ENCODE measurements at places on chromosomes 5 and 9.

- no peak for DNase-seq
These were observed 200.5 kb upstream of the KLF9 start for GRCh38 chr9:70614786-70615463.

DNA sequence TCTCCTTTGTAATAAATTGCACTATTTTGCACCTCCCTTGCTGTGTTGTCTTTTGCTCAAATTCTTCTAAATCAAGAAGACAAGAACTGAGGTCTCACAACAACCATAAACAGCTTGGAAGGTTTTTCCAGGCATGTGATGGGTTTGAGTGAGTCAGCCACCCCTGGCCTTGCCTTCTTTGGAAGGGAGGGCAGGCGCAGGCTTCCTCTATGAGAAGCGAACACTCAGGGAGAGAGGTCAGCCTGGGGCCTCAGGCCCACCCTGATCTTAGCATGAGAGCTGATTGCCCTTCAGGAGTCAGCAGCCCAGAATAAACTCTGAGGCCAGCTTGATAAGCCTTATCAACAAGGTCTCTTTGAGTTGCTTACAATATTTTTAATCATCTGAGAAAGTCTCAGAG, 31.6 kb downstream of the S1PR3 start:
- no peak for DNase-seq

DNA sequence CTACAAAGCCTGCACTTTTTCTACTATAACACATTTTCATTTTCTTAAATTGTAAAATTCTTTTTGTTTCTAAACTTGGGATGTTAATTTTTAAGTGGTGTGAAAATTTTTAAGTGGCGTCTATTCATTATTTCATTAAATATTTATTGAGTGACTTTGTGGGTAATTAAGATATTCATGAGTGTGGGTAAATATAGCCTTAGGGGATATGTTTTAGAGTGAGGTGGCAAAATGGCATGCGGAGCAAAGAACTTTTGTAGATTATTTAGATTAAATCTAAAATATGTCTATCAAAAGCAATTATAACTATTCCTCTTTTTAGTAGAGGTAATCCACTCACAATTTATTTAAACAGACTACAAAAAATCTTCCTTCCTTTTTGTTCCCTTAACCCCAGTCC, 188.4 kb downstream of the PCSK1 start:
- no peak for DNase-seq

DNA sequence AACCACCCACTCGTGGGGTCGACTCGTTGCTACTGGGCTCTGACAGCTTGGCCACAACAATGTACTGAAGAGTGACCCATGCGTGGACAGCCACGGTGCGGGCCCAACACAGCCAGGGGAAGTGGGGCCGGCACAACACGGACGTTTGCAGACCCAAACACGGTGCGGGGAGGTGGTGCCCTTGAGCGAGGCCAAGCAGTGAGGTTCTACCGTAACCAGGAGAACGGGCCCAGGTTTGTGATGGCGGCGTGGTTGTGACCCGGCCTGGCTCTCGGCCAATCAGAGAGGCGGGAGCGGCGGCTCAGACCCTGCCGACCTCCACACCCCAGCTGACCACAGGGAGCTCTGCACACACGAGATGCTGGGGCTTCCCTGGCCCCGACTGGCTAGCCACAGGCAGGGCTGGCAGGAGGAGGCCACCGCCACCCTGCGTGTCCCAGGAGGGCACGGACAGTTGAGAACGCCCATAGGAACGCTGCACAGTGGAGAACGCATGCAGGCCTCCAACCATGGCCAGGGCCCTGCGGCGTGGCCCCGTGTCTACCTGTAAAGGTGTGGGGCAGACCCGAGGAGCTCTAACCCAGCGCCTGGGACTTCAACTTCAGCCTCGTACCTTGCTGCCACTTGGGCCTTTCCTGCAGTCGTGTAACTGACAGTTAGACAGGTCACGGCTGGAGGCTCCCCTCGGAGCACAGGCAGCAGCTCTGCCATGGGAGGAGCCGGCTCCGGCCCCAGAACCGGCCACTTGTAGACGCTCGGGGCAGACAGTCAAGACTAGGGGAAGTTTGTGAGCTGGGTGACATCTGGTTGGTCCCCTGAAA, 13.7 kb downstream of the BRD3 start:
- DNase-seq: peak; percentile 1

- DNase-seq: no peak
These were observed 48.7 kb downstream of the EXD3 start for GRCh38 chr9:137374131-137374845.

GRCh38 chr9:72119853-72120252, 29.4 kb upstream of the GDA start:
- no peak for DNase-seq

DNA sequence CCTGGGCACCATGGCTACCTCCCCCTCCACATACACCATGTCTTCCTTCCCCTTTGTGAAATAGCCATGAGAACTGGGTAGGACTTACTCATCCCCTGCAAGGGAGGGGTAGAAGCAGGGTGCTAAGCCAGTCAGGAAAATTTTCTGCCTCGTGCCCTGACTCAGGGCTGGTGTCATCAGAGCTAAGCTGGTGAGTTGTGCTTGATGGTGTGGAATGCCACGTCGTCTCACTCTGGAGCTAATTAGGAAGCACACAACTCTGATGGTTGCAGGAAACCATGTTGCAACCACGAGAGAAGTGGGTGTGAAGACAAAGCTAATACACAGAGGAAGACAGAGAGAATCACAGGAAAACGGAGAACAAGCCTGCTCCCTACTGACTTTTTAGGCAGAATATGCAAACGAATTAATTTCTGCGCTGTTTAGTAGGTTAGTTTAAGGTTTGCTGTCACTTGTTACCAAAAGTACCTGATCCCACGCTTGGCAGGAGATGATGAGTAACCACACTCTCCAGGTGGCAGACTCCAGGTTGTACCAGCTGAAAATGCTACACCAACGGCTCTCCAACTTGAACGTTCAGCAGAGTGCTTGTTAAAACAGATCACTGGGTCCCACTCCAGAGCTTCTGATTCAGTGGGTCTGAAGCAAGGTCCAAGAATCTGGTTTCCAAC, 54.5 kb downstream of the STK10 start:
- peak; percentile 65 for DNase-seq

GRCh38 chr9:117936185-117937130, 232.3 kb downstream of the TLR4 start:
- DNase-seq: no peak

GRCh38 chr5:160542281-160542680, 120.6 kb downstream of the PTTG1 start:
- DNase-seq: no peak

DNA sequence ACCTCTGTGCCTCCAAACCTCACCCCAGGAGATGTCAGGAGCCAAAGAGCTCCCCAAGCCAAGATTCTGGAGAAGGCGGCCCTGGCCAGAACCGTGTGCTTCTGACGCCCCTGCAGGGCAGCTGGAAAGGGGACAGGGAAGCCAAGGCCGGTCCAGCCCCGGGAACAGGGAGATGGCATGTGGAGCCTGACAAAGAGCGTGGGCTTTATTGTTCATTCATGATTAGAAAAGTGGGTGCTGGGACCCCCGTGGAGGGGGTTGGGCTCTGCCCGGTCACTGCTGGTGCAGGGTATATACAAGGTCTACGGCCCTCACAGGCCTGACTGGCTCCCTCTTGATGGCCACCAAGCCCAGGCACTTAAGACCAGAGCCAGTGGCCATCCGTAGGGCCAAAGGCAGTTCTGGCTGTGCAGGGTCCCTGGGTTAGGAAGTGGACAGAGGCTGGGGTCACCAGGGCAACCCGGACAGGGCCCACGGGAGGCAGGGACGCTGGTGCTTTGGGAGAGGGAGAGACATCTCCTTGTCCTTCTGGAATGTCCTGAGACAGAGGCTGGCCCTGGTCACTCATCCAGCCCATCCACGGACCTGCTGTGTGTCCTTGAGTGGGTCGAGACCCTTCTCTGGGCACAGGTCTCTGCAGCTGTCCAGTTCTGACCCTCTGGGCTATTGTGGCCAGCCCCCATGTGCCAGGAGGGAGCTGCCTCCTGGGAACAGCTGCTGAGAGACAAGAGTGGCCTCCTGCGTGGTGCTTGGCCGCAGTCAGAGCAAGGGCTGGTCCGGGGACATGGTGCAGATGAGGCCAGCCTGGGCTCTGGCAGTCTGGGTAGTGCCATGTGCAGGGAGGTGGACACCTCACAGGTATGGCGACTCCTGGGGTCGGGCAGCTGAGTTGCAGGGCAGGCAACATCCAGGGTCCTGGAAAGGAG, 12.5 kb downstream of the NINJ1 start:
- DNase-seq: no peak

DNA sequence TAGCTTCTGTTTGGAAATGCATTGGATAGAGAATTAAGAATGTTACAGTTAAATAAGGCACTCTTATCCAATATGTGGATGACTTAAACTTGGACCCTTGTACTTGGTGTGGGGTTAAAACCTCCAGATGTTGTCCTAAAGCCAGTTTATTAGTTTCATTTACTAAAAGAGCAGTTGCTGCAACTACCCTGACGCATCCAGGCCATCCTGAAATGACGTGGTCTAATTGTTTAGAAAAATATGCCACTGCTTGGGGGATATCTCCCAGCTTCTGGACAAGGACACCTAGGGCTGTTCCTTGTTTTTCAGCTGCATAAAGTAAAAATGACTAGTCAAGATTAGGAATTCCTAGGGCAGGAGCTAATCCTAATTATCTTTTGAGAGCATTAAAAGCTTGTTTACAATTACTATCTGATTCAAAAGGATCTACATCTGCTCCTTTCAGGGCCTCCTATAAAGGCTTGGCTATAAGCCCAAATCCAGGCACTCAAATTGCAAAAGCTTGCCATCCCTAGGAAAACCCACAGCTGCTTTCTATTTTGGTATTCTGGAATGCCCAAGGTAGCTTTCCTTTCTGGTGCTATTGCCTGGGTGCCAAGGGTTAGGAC, 45.7 kb upstream of the SLCO4C1 start:
- DNase-seq: no peak

- no peak for DNase-seq
These were observed 109.9 kb upstream of the CPEB4 start for GRCh38 chr5:173778152-173778782.

DNA sequence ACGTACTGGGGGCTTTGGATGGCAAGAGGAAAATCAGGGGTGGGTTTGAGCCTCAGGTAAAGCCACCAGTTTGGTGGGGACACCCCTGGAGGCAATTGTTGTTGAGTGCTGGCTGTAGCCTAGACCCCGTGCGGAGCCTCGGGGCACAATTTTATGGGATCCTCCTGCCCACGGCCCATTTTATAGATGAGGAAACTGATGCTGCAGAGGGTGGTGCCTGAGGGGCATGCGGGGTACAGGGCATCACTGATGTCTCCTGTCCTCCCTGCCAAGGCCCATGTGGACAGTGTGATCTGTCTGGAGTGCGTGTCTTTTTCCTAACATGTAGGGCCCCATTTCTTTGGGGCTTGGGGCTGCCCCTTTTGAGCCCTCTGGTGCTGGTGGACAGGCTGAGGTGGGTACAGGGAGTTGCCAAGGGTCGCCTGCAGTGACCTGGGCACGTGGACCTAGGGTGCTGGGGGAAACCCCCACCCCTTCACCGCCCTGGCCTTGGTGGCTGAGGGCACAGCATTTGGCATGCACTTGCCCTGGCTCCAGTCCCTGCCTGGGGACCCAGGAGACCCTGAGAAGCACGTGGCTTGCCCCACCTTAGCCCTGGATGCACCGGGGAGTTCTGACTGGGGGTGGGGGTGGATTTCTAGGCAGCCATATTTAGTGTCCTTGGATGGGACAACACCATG, 22.1 kb downstream of the WNK2 start:
- no peak for DNase-seq

DNA sequence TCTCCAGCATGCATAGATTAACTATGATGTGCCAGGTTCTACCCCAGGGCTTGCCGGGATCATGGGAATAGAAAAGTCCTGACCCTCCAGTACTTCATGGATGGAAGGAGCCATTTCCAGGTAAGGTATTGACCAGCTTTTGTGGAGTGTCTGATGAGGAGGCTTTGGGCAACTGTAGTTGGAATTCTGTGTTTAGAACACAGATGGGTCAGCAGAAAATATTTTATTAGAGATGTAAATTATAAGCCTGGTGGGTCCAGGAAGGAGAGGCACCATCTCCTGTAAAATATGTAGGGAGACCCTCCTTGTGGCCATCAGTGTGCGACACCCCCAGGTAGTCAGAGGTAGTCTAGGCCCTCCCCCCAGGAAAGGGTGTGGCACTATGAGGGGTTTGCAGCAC, 156.2 kb downstream of the IRX1 start:
- no peak for DNase-seq

GRCh38 chr9:133594310-133594709, 14.9 kb downstream of the FAM163B start:
- DNase-seq: no peak

- DNase-seq: no peak
These were observed 370.3 kb upstream of the IRX1 start for GRCh38 chr5:3225201-3225960.

DNA sequence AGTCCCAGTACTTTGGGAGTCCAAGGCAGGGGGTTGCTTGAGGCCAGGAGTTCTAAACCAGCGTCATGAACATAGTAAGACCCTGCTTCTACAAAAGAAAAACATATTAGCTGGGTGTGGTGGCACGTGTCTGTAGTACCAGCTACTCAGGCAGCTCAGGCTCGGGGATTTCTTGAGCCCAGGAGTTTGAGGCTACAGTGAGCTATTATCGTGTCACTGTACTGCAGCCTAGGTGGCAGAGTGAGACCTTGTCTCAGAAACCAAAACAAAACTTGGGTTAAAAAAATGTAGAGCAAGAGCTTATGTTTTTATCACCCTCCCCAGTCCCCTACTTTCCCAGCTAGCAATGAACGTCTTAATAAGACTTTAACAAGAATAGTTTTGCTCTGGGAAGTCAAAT, 46.7 kb downstream of the UHRF2 start:
- no peak for DNase-seq

GRCh38 chr9:10921671-10922070, 308.9 kb upstream of the PTPRD start:
- no peak for DNase-seq

- no peak for DNase-seq
These were observed 895.9 kb downstream of the TLE4 start for GRCh38 chr9:80467632-80468031.

GRCh38 chr9:135850737-135851136, 56.6 kb downstream of the CAMSAP1 start:
- no peak for DNase-seq

DNA sequence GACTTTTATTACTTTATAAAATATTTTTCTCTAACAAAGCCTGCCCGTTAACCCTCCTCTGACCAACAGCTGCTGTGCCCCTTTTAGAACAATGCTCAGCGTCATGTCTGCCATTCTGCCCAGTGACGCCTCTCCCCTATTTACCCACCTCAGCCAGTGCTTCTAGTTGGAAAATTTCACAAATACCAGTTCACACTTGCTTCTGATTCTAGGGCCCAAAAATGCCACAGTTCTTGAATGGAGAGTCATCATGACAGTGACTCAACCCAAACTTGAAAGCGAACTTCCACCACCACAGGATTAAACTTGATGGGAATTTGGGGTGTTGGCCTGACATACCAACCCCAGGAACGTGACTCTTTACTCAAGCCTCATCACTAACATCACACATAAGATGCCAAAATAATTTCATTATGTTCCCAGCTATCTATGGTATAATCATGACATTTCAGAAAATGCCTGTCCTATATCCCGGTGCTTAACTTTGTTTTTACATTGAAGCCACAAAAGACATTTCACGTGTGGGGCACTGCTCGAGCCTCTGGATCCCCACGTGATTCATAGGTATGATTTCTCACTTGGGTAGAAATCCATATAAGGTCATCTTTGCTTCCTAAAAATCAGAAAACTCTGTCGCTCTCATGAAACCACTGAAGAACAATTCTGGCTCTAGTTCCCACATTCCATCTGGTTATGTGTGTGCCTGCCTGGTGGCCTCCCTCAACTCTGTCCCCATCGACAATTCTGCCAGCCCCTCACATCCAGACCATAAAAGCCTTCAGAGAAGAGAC, 220.9 kb downstream of the ACTL7B start:
- no peak for DNase-seq

GRCh38 chr5:113487416-113487780, 855 bp downstream of the MCC start:
- DNase-seq: no peak

Data from CD4-positive, alpha-beta T cell (primary cell).